ENCODE measurements at places on chromosomes 5 and 9.

- no peak for DNase-seq
These were observed 538.0 kb downstream of the EBF1 start for GRCh38 chr5:158561562-158562190.

- no peak for DNase-seq
These were observed 118.8 kb downstream of the MTX3 start for GRCh38 chr5:79872291-79872690.

DNA sequence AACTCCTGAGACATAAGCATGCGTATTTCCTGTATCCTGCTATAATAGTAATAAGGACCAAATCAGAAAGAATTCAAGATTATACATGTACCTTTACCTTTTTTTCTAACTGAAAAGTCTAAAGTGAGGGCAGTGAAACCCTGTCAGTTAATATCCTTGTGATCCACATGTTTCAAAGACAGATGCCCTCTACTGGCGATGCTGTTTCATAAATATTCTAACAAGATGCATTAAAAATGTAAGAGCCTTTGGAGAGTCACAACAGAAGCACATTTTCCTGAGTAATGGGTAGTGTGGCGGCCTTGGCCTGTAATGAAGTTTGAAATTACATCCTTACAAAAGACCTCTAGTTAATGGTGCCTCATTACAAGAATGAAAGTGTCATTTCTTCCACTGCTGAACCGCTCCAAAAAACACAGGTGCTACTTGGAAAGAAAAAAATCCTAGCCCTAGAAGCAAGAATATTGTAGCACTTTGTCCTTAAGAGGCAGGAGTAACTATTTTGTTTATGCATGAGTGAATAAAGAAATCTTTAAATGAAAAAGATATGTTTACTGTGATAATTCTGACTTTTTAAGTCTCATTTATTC lies 232.6 kb downstream of the EPB41L4A start:
- no peak for DNase-seq

GRCh38 chr5:55633574-55634208 lies 78.4 kb downstream of the SLC38A9 start:
- no peak for DNase-seq

DNA sequence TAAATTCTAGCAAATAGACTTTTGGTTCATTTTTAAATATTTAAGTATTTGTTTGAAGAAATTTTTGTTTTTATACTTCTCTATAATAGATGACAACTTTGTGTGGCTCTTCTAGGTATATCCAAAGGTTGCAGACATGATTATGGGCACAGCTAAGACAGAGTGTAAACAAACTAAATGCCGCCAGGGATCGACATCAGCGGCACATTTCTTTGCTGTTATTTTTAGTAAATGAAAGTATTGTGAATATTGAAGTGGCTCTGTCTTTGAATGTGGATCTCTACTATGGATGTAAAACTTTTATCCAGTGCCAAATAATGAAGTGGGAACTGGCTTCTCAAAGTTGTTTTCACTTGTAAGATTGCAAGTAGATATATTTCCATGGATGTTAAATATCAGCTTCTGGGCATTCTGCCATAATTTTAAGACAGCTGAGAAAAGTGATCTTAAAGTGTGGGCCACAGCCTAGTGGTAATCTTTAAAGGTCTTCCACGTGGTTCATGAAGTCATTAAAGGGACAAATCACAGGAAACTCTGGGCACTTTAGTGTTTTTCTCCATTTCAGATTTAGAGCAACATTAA lies 589.9 kb downstream of the ZNF608 start:
- DNase-seq, result no peak

DNA sequence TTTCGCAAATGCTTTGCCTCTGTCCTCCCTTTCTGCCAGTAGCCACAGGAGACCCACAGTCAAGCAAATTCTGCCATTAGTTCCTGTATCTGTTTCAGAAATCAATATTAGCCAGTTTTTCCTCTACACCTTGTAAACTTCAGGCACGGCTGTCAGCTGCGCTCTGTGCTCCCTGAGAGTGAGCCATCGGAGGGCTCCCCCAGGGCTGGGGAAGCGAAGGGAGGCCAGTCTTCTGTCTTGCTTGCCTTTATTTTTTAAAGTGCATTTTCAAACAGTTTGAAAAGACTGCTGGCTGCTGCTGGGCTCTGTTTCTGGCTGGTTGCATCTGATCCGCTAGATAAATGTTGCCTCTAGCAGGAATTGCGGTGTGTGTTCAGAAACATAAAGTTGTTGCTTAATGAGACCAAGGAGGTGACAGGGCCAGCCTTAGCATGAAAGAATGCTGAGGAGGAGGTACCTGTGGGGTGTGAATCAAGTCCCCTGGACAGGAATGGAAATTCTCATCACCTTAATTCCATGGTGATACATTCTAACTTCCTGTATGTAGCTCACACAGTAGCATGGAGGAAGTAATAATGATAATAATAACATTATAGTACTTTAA lies 421.7 kb upstream of the KIF2A start:
- DNase-seq, result no peak

DNA sequence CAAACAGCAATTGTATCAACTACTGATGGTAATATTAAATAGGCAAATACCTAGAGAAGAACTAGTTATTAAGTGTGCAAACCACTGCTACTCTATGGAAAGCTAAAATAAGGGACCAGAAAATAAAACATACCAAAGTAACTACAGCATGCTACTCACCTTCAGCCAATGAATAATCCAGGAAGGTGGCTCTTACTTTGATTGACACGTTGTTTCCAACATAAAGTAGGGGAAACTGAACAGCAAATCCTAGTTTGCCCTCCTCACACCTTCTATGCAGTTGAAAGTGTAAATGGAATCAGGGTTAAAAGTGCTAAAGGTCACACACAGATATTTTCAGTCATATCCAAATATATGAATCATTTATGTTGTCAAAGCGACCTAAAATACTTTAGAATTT lies 5.1 kb upstream of the FST start:
- no peak for DNase-seq

Data from SK-N-MC (cell line).